ENCODE measurements at places on chromosomes 2 and 18.

DNA sequence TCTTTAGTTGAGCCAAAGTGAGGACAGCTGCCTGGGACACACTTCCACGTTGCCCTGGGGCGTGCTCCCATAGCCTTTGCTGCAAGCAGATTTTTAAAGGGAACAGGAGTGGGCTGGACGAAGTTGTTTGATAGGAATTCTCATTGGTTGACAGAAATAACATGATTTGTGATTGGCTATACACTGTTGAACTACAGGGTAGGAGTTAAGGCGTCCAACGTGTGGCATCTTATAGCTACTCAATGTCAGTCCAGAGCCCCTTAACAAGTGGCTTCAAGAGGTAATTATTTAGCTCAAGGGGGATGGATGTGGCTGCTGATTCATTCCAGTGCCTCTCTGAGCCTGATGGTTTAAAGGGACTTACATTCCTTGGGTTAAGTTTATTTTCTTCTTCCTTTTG, 65.5 kb downstream of the ACAA2 start:
- DNase-seq: no peak

DNA sequence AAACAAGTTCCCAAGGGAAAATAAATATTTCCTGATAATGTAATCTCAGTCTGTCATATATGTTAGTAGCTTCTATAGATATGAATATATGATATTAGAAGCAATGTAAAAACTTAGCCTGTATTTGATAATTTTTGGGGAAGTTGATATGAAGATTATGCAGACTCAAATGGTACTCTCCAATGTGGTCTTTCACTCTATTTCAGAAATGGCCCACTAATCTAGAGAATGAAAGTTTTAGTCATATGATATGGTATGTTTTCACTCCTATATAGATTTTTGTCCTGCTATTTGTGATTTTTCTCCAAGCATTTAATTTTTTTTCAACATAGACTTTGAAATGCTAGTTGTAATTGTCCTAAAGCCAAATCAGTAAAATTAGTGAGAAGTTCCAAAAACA, 236.7 kb upstream of the BOD1L2 start:
- no peak for DNase-seq

DNA sequence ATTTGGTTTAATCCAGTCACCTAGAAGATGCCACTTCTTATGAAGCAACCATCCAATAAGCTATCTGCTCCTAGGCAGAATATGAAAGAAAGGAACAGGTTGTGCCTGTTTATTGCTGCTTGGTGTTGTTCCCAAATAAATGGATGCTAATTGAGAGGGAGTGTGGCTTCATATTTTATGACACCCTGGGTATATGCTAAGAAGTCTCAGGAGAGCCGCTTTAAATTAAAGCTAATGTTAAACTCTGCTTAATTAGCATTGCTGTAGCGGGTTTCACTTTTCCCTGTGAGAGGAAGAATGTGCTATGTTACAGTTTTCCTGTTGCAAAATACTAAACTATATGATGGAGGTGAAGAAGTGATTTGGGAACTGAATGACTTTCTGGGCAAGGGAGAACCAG, 48.7 kb upstream of the TANK start:
- DNase-seq: no peak

- no peak for DNase-seq
These were observed 31.5 kb downstream of the DYNC1I2 start for GRCh38 chr2:171718720-171719119.

DNA sequence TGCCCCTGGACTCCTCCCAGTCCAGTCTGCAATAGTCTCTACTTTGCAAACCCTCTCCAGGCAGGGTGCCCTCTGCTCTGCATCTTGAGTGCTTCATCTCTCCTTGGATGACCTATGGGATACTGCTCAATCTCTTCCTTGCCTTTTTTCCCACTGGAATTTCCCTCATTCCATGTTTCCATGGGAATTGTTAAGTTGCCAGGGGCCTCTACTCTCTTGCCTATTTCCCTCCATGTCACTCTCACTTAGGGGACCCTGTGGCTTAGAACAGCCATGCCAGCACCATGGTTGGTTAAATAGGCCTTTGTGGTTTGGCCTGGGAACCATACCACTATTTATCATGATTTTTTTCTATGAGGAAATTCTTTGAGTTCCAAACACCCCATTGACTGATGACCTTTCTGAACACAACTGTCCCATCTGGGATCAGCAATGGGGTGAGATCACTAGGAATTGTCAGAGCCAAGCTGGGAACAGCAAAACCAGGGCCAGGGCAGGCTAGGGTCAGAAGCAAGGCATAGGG, 91.4 kb upstream of the RBMS1 start:
- DNase-seq: no peak

GRCh38 chr2:796141-796985, 119.2 kb upstream of the TMEM18 start:
- no peak for DNase-seq
